T-helper 1 cell (primary cell): ENCODE measurements at places on chromosomes 2 and 18.

DNA sequence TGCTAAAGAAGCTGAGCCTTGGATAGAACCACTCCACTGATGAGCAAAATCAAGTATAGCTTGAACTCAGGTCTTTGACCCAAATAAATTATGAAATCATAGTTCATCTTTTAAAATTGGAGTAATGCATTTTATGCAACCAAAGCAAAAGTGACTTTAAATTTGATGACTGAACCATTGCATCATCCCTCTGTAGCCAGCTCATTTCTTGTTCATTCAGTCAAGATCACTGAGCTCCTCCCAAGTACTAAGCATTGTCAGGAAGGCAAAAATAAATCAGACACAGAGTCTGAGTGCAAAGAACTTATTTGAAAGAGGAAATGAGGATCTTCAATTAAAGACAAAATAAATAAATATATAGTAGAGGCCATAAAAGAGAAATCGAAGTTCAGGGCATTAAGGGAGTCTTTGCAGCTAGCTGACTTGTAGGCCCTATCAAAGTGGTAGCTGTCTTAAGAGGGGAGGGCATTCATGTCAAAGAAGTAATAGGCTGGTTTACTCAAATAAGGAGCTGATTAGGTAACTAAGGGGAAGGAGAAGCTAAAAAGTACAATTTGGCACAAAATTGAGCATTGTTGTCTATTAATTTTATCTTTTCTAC is 411.8 kb downstream of the MTX2 start:
- no peak for DNase-seq

GRCh38 chr2:165825041-165825440 is 31.0 kb upstream of the GALNT3 start:
- DNase-seq: no peak

DNA sequence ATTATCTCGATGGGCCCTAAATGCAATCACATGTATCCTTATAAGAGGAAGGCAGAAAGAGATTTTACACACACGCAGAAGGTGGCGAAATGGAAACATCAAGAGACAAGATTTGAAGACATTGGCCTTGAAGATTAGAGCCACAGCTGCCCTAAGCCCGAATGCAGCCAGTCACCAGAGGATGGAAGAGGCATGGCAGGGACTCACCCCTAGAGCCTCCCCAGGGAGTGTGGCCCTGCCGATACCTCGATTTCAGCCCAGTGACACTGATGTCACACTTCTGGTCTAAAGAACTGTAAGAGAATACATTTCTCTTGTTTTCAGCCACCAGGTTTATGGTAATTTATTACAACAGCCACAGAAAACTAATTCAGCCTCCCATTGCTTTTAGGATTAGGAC is 17.4 kb downstream of the TTC39C start:
- DNase-seq: no peak

DNA sequence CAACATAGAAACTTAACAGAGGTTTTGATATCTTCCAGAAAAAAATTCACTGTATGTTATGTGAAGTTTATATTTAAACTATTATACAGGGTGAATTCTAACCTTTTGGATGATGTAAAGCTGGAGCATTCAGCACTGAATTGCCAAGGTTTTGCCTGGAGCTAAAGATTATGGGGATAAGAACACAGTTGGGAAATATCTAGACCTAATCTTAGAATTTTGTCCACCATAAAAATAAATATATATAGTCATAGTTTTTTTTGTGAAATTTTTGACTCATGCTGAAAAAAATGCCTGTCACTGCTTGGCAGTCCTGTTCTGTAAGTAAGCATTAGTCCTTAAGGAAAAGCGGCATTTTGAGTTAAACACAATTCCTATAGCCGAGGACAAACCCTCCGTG is 339.3 kb upstream of the TMEFF2 start:
- no peak for DNase-seq

GRCh38 chr2:197037863-197038398 is 111.4 kb upstream of the PGAP1 start:
- DNase-seq: no peak

GRCh38 chr2:6355886-6356761 is 509.6 kb downstream of the CMPK2 start:
- DNase-seq: no peak

- no peak for DNase-seq
Measured at GRCh38 chr2:120993661-120994060, 258.0 kb downstream of the GLI2 start.

GRCh38 chr2:168708080-168708479 is 94.4 kb upstream of the NOSTRIN start:
- DNase-seq: no peak

DNA sequence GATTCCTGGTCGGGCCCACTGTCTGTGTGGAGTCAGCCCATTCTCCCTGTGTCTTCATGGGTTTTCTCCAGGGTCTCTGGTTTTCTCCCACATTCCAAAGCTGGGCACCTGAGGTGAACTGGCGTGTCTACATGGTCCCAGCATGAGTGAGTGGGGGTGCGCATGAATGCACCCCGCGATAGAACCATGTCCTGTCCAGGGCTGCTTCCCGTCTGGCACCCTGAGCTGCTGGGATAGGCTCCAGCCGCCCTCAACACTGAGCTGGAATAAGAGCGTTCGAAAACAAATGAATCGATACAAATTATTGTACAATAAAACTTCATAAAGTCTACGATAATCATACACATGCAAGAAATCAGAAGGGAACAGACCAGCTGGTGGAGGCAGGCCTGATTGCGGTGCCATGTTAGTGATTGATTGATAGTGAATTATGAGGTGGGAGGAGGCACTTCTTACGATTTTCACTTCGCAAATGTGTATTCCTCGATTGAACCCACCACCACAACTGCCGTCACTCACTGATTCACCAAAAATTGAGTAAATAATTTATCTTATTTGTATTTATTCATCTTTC is 186.6 kb downstream of the MGAT5 start:
- no peak for DNase-seq

GRCh38 chr2:216694826-216695217 is 527 bp downstream of the IGFBP5 start:
- no peak for DNase-seq

DNA sequence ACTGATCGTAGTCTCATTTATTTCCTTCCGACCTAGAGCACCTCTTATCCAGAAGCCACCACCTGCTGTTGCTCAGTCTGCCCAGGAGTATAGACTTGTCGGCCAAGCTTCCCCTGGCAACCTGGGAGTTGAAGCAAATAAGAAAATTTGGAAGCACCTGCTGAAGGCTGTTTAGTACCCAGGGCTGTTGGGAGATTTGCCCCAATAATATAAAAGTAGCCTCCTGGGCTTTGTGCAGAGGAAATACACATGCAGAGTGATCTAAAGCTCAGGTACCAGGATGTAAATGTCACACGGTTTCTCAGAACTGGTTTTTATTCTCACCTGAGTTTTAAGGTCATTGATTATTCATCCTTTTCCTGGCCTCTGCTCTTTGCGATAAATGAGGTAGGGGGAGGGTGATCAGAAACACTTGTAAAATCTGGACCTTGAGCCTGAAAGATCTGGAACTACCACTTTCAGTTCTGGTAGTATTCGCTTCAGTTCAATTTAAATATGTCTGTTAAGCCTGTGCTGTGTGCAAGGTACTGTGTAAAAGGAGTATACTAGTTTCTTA is 789 bp upstream of the COX7A2L start:
- no peak for DNase-seq

DNA sequence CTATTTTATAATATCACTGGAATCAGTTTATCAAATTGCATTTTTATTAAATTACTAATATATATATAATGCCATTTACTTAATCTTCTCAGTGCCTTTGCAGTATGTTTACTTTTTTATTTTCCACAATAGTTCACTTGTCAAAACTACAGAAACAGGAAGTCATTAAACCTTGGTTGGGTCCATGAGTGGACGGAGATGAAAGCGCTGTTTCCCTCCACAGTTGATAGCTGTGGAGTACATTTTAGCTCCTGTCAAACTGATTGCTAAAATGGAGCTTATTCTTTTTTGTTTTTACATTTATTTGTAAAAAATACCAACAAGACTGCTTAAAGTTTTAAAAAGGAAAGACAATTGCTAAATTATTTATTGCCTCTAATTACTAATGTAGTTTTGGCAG is 19.2 kb downstream of the MFF start:
- DNase-seq: no peak

- no peak for DNase-seq
Measured at GRCh38 chr2:62291052-62291451, 95.1 kb downstream of the B3GNT2 start.

DNA sequence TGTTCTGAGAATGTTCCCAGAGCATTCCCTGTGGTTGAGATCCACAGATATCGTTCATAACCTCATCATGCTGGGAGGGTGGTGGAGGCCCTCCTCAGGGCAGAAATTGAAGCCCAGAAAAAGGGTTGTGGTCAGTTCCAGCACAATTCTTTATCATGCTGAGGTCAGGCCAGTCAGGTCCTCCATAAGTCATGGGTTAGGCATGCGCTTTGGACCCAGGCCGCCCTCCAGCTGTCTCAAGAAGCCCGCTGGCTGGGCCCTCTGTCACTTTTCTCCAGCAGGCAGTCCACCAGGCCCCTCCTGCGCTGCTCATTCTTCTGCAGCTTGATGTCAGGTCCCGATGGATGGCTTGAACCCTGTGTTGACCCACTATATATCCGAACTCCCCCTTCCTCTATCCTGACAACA is 151.1 kb upstream of the NT5C1B start:
- DNase-seq: no peak

DNA sequence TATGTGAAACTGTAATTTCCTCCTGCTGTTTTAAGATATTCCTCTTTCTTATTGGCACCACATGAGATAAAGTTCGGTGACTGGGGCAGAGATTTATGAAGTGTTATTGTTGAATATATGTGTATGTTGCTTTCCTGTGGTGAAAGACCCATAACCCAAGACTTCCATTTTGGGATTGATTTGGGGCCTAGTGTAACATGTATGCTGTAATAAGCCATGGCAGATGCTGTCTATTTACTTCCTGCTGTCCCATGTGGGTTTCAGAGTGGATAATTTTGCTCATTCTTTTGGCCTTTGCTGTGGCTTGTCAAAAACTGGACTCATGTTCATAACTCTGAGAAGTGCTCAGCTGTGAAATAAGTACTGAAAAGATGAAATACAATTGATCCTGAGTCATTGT is 10.8 kb upstream of the MYO1B start:
- no peak for DNase-seq

GRCh38 chr2:10536569-10537133 is 88.5 kb upstream of the ODC1 start:
- DNase-seq: no peak

GRCh38 chr2:98015671-98016070 is 19.9 kb upstream of the TMEM131 start:
- no peak for DNase-seq

DNA sequence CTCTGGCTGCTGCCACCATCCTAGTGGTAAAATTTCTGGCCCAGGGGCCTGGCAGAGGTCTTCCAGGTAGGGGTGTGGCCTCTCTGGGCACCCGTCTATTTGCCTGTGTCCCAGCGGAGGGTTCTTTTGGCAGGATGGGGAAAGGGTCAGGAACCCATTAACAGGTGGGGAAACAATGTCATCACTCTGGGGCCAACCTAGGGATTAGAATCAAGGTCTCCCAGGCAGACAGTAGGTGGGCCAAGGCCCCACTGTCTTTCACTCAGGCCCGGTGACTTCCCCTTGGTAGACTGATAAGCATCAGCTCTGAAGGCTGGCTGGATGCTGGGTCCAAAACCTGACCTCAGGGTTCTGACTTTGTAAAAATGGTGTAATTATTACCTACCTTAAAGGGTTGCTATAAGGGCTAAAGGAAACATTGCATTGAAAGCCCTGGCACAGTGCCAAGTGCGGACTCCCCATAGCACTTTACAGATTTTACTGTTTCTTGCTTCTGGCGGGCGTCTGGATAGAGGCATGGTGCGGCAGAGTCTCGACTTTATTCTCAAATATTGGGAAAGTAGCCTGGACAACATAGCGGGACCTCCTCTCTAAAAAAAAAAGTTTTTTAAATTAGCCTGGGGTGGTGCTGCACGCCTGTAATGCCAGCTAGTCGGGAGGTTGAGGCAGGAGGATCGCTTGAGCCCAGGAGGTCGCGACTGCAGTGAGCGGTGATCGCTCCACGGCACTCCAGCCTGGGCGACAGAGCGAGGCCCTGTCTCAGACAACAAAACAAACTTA is 2.2 kb downstream of the LBX2 start:
- DNase-seq: no peak

DNA sequence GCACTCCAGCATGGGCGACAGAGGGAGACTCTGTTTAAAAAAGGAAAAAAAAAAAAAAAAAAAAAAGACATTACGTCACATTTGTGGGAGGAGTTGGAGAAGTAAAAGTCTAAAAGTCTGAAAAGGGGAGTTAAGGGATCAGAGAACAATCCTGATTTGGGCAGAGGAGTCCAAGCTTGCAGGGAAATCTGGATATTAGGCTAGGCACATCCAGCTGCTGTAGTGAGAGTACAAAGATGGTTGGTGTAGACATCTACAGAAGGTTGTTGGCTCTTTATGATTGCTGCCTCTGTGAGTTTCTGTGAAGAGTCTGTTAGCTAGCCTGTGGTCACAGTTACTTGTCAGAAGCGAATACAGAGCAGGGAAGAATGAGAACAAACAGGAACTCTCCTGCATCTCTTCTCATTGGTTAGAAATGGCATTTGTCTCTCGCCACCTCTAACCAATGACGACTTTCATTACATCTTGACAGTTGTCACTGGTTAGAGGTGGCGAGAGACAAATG is 3.3 kb upstream of the OSBPL6 start:
- no peak for DNase-seq

- no peak for DNase-seq
Measured at GRCh38 chr2:121386707-121387106, 101.7 kb upstream of the TFCP2L1 start.

DNA sequence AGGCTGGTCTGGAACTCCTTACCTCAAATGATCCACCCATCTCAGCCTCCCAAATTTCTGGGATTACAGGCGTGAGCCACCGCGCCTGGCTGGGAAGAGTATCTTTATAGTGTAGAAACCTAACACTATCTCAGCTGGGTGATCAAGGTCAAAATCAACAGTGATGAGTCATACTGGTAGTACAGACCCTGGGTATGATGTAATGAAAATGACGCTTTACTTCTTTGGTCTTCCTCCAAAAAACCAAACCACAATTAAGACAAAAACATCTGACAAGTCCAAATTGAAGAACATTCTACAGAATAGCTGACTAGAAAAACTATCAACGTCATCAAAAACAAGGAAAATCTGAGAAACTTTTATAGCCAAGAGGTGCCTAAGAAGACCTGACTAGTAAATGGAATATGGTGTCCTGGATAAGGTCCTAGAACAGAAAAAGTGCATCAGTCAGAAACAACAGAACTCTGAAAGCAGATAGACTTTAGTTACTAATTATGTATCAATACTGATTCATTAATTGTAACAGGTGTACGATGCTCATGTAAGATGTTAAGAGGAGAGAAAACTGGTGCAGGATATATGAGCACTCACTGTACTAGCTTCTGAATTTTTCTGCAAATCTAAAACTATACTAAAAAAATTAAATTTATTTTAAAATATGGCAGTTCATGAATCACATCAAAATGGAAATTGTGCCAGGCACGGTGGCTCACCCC is 25.4 kb downstream of the PDCL3 start:
- no peak for DNase-seq

DNA sequence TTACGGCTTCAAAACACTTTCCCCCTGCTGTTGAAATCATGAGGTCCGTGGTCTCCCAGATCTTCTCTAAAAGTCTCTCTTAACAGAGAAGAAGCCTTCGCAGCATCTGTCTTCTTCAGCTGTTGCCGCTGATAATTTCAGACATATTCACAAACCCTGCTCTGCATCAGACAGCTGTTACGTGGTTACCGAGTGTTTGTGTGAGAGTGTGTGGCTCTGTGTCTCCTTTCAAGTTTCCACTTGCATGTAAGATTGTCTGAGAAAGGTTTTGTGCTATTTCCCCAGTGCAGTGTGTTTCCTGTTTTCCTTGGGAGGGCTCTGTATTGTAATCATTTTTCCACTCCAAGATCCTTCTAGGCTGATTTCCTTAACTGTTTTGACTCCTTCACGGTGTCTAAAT is 32.8 kb downstream of the MAIP1 start:
- DNase-seq: no peak
